ENCODE measurements at places on chromosomes 2 and 18.

DNA sequence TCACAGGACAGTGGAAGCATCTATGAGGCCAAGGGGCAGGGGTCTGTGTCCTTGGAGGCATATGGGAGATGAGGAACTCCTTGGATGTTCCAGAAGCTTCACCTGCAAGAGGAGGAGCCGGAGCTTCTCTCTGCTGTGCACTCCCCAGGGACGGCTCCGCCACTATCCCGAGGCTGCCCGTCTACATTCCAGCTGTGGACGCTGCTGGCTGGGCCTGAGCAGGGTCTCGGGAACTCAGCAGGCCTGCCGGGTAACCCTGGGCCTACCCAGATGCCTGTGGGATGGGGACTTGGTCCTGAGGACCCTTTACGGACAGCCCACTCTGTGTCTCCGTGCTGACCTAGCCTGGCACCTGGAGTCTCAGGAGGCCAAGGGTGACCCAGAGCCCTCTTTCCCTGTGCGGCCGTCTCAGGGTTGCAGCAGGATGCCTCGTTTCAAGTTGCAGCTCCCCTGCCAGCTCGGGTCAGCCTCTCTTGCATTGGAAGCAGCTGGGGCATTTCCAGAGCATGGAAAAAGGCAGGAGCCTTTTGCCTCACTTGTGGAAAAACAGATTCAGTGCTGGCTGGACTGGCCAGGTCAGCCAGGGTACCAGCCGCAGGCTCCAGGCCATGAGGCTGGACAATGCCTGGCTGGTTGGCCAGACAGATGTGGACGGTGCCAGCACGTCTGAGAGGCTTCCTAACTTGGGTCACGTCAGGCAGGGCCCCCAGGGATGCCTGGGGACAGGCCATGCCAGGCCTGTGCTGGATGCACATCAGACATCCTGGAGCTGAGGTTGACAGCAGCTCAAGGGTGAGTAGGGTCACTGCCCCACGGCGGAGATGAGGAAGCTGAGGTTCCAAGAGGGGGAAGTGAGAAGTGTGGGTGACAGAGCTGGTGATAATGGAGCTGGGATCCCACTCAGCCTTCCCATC is 41.5 kb downstream of the SCTR start:
- no peak for DNase-seq

GRCh38 chr18:75545189-75545588 is 117.7 kb upstream of the SMIM21 start:
- DNase-seq = no peak

DNA sequence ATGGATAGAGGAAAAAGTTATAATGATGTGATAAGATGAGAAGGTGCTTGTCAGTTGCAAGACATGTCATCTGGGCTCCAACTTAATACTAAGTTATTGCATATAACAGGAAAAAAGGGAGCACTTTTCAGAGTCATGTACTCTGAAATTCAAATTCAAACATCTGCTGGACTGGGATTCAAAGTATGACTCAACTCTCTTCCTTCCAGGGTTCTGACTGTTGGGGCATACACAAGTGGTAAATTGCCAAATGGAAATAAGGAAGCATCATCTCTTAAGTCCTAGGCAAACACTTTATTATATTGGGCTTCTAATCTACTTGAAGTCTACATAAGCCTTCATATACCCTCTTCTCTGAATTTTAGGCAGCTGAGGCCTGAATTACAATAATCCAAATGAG is 44.9 kb downstream of the ZBTB14 start:
- no peak for DNase-seq

DNA sequence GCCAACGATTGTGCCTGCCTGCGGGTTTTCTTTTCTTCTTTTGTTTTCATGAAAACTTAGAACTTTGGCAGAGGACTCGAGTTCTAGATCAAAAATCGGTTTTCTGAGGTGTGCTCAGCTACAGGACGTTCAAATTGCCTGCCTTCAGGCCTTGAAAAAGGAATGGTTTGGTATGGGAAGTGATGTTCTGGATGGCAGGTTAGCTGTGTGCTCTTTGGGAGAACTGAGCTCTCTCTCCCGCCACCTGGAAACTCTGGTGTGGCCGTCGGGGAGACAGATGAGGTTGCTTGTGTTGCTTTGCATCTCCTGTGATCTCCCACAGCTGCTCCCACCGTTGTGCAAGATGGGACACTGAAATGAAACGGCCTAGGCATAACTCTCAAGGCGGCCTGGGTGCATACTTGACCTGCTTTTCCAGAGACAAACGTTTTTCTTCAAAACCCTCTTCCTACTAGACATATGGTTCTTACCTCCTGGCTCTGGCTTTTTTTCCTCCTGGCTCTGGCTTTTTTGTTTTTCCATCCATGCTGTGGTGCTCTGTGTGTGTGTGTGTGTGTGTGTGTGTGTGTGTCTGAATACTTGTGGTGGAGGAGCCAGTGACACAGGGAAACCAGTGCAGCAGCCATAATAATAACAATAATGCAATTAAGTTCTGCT is 2.0 kb downstream of the FMNL2 start:
- DNase-seq = peak; percentile 3

- no peak for DNase-seq
Measured at GRCh38 chr2:7692657-7693161, 775.5 kb downstream of the RNF144A start.

- no peak for DNase-seq
Measured at GRCh38 chr2:6423944-6424343, 441.8 kb downstream of the CMPK2 start.

DNA sequence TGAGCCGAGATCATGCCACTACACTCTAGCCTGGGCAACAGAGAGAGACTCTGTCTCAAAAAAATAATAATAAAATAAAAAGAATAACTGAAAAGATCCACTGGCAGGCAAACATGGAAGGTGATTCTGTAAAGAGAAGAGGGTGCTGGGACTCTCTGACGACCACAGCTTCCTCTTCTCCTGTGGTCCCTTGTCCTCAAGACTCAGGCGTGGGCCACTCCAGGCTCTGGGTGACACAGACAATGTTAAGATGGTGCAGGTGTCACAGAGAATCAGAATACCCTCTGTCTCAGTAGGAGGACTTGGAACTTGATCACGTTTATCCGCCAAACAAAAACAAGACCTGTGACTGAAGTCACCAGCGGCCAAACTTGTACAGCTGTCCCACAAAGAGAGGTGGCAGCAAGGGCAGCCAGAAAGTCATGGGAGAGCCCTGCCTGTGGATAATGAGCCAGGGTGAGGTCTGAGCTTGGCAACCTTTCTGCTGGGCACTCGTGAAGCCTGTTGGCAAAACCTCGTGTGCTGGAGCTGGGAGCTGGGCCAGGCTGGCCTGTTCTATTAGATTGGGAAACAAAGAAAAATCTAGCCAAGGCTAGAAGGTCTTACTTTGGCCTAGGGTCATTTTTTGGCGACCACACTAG is 76.4 kb upstream of the ITGA6 start:
- no peak for DNase-seq
